ENCODE measurements at places on chromosomes 12 and 14. TPM values are rescaled to one million over a fixed set of nuclear protein-coding genes. Genes with fewer than 3 reads are reported as not detected.

- no peaks in the 10 kb centered on the region for H3K36me3 ChIP-seq
- no peaks in the 10 kb centered on the region for H3K27me3 ChIP-seq
- H3K27ac ChIP-seq: no peak overlapping the region
- no peaks in the 10 kb centered on the region for H3K4me1 ChIP-seq
Observed at GRCh38 chr12:78793982-78794381, 70.6 kb upstream of the SYT1 start.

DNA sequence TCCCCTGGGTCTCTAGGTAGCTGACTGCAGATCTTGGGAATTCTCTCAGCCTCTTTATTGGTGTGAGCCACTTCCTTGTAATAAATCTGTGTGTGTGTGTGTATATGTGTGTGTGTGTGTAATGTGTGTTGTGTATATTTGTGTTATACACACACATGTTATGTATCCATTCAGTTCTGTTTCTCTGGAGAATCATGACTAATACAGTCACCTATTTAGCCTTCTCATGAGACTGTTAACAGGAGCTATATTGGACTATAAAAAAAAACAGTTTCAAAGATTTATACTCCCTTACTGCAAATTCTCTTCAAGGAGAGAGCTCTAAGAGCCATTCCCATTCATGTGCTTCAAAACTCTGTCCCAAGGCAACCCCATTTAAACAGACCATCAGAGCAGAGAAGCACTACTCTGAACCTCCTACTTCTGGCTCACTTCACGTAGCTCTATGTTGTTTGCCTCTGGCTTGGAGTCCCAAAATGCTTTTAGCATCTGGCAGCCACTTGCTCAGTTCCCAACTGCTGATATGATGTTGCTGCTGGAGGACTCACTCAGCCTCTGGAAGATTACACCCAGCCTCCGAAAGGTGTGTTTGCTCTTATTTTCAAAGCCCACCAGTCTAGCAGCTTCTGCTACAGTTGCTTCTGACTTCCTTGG lies 48.7 kb upstream of the KITLG start:
- H3K27me3 ChIP-seq: no peaks in the 10 kb centered on the region
- peak overlapping the region; percentile 47 for H3K27ac ChIP-seq
- H3K4me1 ChIP-seq: peaks cover 22% of the 10 kb centered on the region
- peak; percentile 60 for DNase-seq

Gene INF2
- 179 TPM for total RNA-seq

GRCh38 chr12:3838076-3838475 lies 35.1 kb downstream of the PARP11 start:
- H3K4me3 ChIP-seq: no peak overlapping the region
- H3K36me3 ChIP-seq: no peaks in the 10 kb centered on the region

- H3K27me3 ChIP-seq: no peaks in the 10 kb centered on the region
- no peaks in the 10 kb centered on the region for H3K36me3 ChIP-seq
- no peak for DNase-seq
- H3K4me1 ChIP-seq: no peaks in the 10 kb centered on the region
- H3K4me3 ChIP-seq: no peak overlapping the region
Observed at GRCh38 chr14:93878871-93879270, 48.3 kb upstream of the FAM181A start.

DNA sequence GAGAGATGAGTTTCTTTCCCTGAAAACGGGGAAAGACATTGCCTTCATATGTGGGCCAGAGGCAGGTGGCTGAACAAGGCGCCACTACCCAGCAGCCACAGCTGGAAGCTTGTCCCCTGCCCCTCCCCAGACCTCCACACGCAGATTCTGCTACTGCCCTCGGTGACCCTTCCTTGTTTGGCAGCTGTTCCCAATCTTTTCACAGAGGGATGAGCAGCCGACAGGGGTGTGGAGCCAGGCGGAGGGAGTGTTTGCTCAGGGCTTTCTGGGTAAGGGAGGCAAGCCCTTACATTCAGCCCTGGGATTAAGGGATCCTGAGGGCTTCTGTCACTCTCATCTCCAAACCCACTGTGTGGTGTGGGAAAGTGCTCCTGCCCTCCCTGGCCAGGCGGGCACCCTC lies 4.5 kb upstream of the KRT4 start:
- no peaks in the 10 kb centered on the region for H3K36me3 ChIP-seq
- no peaks in the 10 kb centered on the region for H3K4me1 ChIP-seq
- peak; percentile 40 for DNase-seq
- peaks cover 8% of the 10 kb centered on the region for H3K27me3 ChIP-seq

Data from stomach (tissue), 19 donors.